ENCODE measurements at places on chromosomes 4 and X.

DNA sequence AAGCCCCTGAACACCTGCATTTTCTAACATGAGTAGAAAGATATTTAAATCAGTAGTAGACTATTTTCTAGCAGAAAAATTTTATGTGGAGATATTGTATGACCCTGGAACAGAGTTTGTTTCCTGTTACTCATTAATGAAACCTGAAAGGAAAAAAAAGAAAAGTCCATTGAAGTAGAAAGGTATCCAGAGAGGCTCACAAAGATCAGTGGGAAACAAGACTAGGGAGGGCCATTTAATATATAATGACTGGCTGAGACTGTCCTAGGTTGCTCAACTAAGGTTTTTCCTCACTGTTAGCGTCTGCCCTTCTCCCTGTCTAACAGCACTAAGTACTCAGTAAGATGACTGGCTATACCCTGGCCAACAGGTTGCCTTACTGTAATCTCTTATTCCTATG lies 788.6 kb downstream of the GLUD2 start:
- no peaks in the 10 kb centered on the region for H3K4me1 ChIP-seq
- no peaks in the 10 kb centered on the region for H3K36me3 ChIP-seq
- H3K27ac ChIP-seq: no peak overlapping the region
- no peak overlapping the region for H3K4me3 ChIP-seq
- H3K27me3 ChIP-seq: no peaks in the 10 kb centered on the region

- H3K4me3 ChIP-seq: no peak overlapping the region
- H3K27me3 ChIP-seq: no peaks in the 10 kb centered on the region
- DNase-seq: no peak
- peaks cover 40% of the 10 kb centered on the region for H3K4me1 ChIP-seq
- no peak overlapping the region for H3K27ac ChIP-seq
- no peaks in the 10 kb centered on the region for H3K36me3 ChIP-seq
Observed at GRCh38 chr4:101279377-101279871, 67.9 kb downstream of the PPP3CA start.

- H3K36me3 ChIP-seq: no peaks in the 10 kb centered on the region
- no peak overlapping the region for H3K4me3 ChIP-seq
- DNase-seq: no peak
- H3K27ac ChIP-seq: no peak overlapping the region
Observed at GRCh38 chr4:107183155-107183774, 147.2 kb upstream of the DKK2 start.

- H3K4me1 ChIP-seq: no peaks in the 10 kb centered on the region
- no peak overlapping the region for H3K4me3 ChIP-seq
- no peaks in the 10 kb centered on the region for H3K36me3 ChIP-seq
- DNase-seq: no peak
Observed at GRCh38 chr4:78047366-78047765, 9.8 kb upstream of the FRAS1 start.

- no peak overlapping the region for H3K27ac ChIP-seq
- H3K4me3 ChIP-seq: no peak overlapping the region
Observed at GRCh38 chr4:6383929-6384328, 88.5 kb downstream of the PPP2R2C start.

GRCh38 chrX:149045645-149046210 lies 459.4 kb downstream of the IDS start:
- no peak overlapping the region for H3K27ac ChIP-seq
- no peaks in the 10 kb centered on the region for H3K36me3 ChIP-seq
- H3K27me3 ChIP-seq: no peaks in the 10 kb centered on the region
- no peaks in the 10 kb centered on the region for H3K4me1 ChIP-seq
- no peak for DNase-seq

DNA sequence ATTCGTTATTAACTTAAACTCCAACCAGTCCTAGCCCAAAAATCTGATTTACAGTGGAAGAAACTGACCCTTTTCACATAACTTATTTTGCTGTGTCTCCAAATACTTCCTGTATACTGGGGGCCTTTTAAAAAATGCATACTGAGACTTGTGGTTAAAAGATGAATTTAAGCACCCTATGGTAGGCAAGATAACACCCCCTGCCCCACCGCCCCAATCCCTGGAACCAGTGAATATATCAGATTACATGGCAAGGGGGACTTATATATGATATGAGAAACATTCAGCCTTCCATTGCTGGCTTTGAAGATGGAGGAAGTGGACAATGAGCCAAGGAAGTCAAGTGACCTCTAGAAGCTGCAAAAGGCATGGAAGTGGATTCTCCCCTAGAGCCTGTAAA lies 3.1 kb upstream of the CLCN3 start:
- H3K36me3 ChIP-seq: no peaks in the 10 kb centered on the region
- no peak overlapping the region for H3K27ac ChIP-seq
- no peak for DNase-seq

DNA sequence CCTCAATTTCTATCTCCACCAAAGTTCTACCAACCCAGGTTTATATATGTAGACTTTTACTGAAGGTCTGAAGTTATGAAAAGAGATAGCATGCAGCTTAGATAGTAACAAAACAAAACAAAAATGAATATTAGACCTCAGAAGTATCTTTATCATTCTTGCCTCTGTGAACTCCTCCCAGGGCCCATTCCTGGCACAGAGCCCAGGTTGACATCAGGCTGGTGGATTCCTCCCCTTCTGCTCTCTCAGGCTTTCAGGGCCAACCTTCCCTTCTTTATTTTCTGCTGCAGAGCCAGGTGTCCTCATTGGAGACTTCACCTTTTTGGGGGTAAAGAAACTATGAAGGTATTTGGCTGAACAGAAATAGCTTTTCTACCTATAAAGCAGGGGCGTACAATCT lies 112.8 kb upstream of the PITX2 start:
- no peaks in the 10 kb centered on the region for H3K4me1 ChIP-seq
- H3K27ac ChIP-seq: no peak overlapping the region
- no peaks in the 10 kb centered on the region for H3K27me3 ChIP-seq
- DNase-seq: no peak
- H3K36me3 ChIP-seq: no peaks in the 10 kb centered on the region
- H3K4me3 ChIP-seq: no peak overlapping the region

DNA sequence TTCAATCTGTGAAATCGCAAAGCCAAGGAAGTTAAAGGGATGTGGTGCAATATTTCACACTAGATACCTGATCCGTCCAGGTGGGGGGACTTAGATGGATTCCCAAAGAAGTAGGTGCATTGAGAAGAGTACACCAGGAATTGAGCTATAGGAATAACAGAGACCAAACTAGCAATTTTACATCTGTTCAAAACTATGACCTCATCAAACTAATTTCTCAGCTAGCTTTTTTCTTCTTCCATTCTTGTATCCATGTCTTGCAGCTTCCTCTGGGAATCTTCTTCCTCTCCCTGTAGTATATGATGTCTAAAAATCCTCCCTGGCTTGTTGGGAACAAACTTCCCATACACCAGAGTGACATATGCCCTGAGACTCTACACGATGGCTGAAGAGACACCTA lies 51.0 kb upstream of the PTPN13 start:
- no peaks in the 10 kb centered on the region for H3K36me3 ChIP-seq
- H3K27me3 ChIP-seq: no peaks in the 10 kb centered on the region
- H3K4me1 ChIP-seq: no peaks in the 10 kb centered on the region
- no peak for DNase-seq
- H3K4me3 ChIP-seq: no peak overlapping the region

GRCh38 chr4:129344058-129344457 lies 248.1 kb downstream of the C4orf33 start:
- no peaks in the 10 kb centered on the region for H3K27me3 ChIP-seq
- H3K27ac ChIP-seq: no peak overlapping the region
- H3K4me1 ChIP-seq: peaks cover 7% of the 10 kb centered on the region
- no peaks in the 10 kb centered on the region for H3K36me3 ChIP-seq
- H3K4me3 ChIP-seq: no peak overlapping the region

DNA sequence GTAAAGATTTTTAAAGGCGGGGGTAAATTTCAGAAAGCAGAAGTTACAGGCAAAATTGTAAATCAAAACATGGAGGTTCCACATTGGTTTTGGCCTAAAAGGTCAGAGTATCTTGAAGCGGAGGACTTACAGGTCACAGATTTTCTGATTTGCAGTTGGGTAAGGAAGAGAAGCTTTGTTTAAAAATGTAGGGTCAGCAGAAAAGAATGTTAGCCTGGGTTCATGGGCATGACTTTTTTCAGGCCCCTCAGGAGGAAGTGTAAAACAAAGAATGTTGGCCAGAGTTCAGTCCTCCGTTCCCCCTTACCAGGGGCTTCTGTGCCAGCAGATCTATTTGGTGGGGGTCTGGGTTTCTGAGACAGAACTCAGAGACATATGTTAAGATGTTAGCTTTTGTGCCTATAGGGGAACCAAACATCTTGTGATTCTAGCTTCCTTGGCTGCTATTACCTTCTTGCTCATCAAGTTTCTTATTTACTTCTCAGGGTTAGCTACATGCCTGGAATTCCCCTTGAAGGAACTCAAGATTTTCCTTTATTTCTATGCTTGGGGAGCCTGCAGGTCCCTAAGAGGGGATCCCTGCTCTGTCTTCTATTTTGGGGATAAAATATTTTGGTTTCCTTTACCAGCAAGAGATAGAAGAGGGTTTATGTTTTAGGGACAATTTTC lies 160.3 kb downstream of the ANK2 start:
- H3K4me1 ChIP-seq: no peaks in the 10 kb centered on the region
- H3K36me3 ChIP-seq: no peaks in the 10 kb centered on the region
- DNase-seq: no peak
- no peak overlapping the region for H3K4me3 ChIP-seq
- H3K27ac ChIP-seq: no peak overlapping the region

GRCh38 chr4:13378973-13379759 lies 105.0 kb downstream of the RAB28 start:
- H3K27ac ChIP-seq: no peak overlapping the region
- no peaks in the 10 kb centered on the region for H3K27me3 ChIP-seq
- no peak overlapping the region for H3K4me3 ChIP-seq
- H3K36me3 ChIP-seq: no peaks in the 10 kb centered on the region
- DNase-seq: no peak

DNA sequence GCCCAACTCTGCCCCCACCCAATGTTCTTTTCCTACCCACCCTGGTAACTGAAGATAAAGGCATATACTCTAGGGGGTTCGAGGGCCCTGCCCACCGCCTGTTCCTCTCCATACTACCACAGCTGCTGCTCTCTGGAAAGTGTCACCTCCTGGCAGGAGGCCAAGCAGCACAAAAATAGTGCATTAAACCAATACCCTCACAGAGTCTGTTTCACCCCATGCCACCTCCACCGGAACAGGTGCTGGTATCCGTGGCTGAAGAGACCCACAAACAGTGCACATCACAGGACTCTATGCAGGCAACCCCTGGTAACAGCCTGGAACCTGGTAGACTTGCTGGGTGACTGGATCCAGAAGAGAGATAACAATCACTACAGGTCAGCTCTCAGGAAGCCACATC lies 85.1 kb upstream of the CTSO start:
- no peaks in the 10 kb centered on the region for H3K36me3 ChIP-seq
- H3K27ac ChIP-seq: no peak overlapping the region
- DNase-seq: no peak
- no peaks in the 10 kb centered on the region for H3K4me1 ChIP-seq
- no peak overlapping the region for H3K4me3 ChIP-seq

- no peak overlapping the region for H3K4me3 ChIP-seq
- H3K27me3 ChIP-seq: no peaks in the 10 kb centered on the region
- H3K27ac ChIP-seq: no peak overlapping the region
- H3K36me3 ChIP-seq: no peaks in the 10 kb centered on the region
- H3K4me1 ChIP-seq: no peaks in the 10 kb centered on the region
Observed at GRCh38 chrX:21745756-21746155, 12.2 kb downstream of the SMPX start.

- H3K4me1 ChIP-seq: no peaks in the 10 kb centered on the region
- no peak overlapping the region for H3K27ac ChIP-seq
- no peaks in the 10 kb centered on the region for H3K36me3 ChIP-seq
- DNase-seq: no peak
- H3K4me3 ChIP-seq: no peak overlapping the region
Observed at GRCh38 chrX:19190902-19191301, 68.6 kb upstream of the ADGRG2 start.

- no peak for DNase-seq
- H3K4me1 ChIP-seq: no peaks in the 10 kb centered on the region
- H3K4me3 ChIP-seq: no peak overlapping the region
- H3K36me3 ChIP-seq: no peaks in the 10 kb centered on the region
- H3K27me3 ChIP-seq: no peaks in the 10 kb centered on the region
Observed at GRCh38 chr4:79613269-79613935, 205.4 kb upstream of the GK2 start.

DNA sequence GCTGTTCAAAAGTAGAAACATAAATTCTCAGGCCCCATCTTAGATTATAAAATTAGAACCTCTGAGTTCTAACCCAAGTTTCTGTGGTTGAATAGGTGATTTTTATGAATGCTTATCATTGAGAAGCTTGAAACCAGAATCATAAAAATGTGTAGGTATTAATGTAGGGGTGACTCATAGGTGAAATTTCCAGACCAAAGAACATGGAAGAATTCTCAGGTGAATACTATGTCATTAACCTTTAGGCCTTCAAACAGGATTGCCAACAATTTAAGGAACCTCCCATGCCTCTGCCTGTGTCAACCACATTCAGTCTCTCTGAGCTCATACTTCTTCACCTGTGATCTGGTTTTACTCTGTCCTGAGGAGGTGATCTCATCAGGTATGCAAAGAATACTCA lies 177.8 kb downstream of the NPFFR2 start:
- no peak for DNase-seq
- no peaks in the 10 kb centered on the region for H3K36me3 ChIP-seq
- no peak overlapping the region for H3K4me3 ChIP-seq
- H3K27me3 ChIP-seq: no peaks in the 10 kb centered on the region
- H3K4me1 ChIP-seq: no peaks in the 10 kb centered on the region

DNA sequence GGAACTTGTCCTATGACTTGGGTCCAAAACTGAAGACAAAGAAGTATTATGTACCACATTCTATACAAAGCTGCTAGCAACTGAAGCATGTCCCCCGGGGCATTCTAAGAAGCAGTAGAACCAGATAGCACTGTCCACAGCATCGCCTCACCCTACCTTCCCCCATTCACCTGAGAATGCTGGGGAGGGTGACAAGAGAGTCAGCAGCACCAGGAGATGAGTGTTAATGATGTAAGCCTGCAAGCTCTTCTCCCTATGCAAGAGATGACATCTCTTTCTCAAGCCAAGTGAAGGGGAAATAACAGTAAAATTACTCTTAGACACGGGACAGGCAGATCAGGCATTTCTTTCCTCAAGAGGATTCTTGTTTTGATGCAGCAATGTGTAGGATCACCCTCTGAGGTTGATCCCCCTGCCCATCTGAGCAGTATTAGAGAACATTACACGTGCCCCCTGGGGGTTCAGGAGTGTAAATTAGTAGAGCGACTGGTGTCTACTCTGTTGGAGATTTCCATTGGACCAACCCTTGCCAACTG lies 13.9 kb upstream of the TLR1 start:
- DNase-seq: no peak
- H3K4me1 ChIP-seq: no peaks in the 10 kb centered on the region
- H3K27ac ChIP-seq: no peak overlapping the region
- H3K27me3 ChIP-seq: no peaks in the 10 kb centered on the region
- H3K4me3 ChIP-seq: no peak overlapping the region

GRCh38 chrX:55142206-55142918 lies 53.5 kb downstream of the PAGE2 start:
- H3K36me3 ChIP-seq: no peaks in the 10 kb centered on the region
- no peak overlapping the region for H3K4me3 ChIP-seq
- no peaks in the 10 kb centered on the region for H3K4me1 ChIP-seq
- no peak overlapping the region for H3K27ac ChIP-seq
- no peak for DNase-seq

Data from vagina (tissue), 2 donors.